ENCODE measurements at places on chromosomes 12 and 14.

- no peak for DNase-seq
These were observed 59.3 kb upstream of the FAM222A start for GRCh38 chr12:109654357-109654756.

DNA sequence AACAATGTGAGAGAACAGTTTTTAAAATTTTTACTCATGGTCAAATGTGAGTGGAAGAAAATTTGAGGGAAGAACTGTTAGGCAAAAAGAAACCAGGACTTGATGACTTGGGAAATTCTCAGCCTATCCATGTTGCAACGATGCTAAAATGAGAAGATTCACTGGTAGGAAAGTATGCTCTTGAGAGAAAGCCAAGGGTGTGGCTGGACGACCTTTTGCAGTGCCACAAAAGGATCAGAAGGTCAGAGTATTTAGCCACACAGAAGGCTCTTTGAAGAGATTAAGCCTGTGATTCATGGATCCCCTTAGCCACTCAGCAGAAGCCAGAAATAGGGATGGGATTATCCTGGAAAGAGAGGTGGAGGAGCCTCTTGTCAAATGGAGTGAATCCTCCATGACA lies 336.8 kb downstream of the LRIG3 start:
- no peak for DNase-seq

- DNase-seq, result no peak
These were observed 243.6 kb downstream of the TMTC2 start for GRCh38 chr12:82930301-82930700.

GRCh38 chr12:50929831-50930230 lies 22.5 kb upstream of the HIGD1C start:
- no peak for DNase-seq

GRCh38 chr14:74179856-74180255 lies 59.4 kb upstream of the VSX2 start:
- no peak for DNase-seq

DNA sequence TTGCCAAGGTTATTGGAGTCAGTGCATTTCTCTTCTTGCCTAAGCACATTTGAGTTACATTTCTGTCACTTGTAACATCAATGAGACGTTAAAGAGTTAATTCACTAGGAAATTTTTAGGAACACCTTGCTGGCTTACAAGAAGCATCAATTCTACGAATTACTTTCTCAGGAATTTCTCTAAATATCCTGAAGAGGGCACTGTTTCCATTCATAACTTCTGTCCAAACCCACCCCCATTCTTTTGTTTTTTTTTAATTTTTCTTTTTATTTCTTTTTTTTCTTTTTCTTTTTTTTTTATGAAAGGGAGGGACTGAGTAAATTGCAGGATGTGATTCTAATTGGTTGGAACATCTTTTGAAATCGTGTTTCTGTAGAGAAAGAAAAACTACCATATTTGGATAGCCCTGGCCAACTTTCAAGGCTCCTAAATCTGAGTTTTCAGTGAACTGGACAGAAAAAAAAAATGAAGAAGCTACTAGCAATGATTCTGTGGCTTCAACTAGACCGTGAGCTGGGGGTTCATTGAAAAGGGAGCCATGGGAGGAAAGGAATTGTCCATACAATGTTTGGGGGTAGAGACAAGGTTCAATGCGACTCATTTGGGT lies 285.3 kb downstream of the DAD1 start:
- DNase-seq, result no peak

- no peak for DNase-seq
These were observed 43.5 kb downstream of the TMX1 start for GRCh38 chr14:51283402-51284085.

- DNase-seq, result no peak
These were observed 311.7 kb upstream of the FKBP4 start for GRCh38 chr12:2482938-2483660.

GRCh38 chr14:64844969-64845536 lies 34.7 kb downstream of the SPTB start:
- no peak for DNase-seq

DNA sequence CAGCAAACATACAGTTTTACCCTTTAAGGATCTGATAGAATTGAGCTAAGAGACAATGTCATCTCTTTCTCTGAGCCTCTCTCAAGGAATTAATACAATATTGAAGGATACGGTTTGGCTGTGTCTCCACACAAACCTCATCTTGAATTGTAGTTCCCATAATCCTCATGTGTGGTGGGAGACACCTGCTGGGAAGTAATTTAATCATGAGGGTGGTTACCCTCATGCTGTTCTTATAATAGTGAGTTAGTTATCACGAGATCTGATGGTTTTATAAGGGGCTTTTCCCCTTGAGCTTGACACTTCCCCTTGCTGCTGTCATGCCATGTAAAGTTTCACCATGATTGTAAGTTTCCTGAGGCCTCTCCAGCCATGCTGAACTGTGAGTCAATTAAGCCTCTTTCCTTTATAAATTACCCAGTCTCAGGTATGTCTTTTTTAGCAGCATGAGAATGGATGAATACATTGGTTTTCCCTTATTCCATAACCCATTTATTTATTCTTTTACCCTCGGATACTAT lies 47.6 kb downstream of the TMEM30B start:
- no peak for DNase-seq

DNA sequence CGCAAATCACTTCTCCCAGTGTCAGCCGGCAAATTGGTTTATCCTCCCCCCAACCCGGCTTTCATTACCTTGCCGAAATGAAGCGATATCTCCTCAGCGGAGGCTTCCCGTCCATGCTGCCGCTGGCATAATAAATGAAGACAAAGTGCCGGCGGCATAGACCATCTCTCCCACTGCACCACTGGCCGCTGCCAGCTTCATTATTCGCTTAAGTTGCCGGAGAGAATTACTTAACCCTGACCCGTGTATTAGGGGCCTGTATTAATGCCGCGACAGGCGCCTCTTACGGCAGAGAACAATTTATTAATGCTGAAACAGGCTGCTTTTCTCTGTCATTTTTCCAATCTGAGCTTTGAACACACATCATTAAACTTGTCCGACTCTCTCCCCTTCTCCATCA lies 17.5 kb upstream of the GPATCH2L start:
- no peak for DNase-seq

DNA sequence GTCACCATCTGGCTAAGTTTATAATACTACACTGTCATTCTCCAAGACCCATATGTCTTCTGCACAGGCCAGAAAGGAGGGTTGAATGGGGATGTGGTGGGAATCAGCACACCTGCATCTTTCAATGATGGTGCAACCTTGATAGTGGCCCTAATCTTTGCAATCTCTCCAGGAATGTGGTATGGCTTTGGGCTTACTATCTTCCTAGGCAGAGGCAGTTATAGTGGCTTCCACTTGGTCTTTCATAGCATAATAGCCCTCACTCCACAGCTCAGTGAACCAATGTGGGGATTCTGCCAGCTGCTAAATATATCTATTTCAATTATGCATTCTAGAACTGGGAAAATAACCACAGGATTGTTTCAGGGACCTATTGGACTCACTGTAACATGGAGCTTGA lies 61.8 kb upstream of the ATP2B1 start:
- DNase-seq, result no peak

DNA sequence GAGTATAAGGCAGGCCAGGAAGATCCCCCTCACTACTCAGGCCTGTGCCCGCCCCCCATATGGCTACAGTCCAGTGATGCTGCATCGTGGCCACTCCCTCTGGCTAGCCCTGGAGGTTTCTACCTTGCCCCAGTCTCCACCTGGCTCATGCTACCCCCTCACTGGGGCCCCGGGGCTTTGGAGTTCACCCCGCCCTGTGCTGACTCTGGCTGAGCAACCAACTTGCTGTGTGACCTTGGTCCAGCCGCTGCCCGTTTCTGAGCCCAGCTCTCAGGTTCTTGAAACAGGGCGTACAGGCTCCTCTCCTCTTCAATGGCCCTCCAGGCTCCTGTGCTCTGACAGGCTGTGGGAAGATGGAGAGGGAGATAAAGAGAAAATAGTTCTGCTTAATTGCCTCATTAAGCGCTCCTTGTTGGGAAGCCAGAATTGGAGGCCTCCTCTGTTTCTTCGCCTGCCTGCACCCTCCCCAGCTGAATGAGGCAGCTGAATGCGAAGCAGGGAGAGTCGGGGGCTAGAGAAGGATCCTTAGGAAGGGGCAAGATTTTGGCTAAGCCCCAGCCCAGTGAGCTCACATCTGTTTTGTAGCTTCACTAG lies 138.2 kb upstream of the NCOR2 start:
- DNase-seq, result no peak

DNA sequence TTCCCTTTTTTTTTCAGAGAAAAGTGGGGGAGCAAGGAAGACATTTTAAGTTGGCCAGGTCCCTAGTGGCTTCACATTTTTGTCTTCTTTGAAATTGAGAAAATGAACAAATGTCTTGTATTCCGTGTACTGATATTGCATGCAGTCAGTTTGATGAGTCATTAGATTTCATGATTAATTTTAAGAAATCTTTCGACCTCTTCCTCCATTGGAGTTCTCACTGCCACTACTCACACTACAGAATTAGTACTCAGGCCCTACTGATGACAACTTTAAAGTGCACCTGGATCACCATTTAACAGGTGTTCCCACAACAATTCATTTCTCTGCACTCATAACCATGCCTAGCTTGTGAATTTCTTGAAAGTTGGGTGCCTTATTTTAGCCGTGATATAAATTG lies 50.5 kb downstream of the SAMD4A start:
- DNase-seq, result no peak

DNA sequence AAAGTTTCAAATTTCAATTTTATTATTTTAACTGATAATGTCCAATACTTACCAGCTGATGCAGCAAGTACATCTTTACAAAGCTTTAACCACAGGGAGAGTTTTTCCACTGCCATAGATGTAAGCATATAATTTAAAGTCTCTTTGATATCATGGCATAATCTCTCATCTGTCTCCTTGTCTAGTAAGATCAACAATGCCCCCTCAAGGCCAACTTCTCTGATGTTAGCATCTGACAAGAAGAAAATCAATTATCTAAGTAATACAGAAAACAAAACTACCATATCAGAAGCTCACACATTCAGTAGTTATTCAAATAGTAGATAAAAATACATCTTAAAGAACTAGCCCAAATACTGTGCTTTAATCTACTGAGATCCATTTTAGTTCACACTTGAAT lies 94.2 kb downstream of the HEATR5A start:
- no peak for DNase-seq

DNA sequence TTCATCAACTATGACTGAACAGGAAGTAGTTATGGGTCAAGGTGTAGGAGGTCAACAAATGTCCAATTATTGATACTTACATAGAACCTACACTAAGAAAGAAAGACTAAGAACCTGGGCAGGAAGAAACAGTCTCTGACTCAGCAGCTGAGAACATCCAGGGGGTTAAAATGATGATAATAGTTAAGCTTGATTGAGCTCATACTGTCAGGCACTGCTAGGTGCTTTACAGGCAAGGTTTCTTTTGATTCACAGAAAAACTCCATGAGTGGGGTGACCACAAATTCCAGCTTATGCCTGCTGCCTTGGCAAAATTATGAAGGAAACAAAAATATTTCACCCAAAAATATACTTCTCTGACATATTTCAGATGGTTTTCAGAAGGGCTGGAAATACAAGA lies 75.0 kb downstream of the ACADS start:
- no peak for DNase-seq

DNA sequence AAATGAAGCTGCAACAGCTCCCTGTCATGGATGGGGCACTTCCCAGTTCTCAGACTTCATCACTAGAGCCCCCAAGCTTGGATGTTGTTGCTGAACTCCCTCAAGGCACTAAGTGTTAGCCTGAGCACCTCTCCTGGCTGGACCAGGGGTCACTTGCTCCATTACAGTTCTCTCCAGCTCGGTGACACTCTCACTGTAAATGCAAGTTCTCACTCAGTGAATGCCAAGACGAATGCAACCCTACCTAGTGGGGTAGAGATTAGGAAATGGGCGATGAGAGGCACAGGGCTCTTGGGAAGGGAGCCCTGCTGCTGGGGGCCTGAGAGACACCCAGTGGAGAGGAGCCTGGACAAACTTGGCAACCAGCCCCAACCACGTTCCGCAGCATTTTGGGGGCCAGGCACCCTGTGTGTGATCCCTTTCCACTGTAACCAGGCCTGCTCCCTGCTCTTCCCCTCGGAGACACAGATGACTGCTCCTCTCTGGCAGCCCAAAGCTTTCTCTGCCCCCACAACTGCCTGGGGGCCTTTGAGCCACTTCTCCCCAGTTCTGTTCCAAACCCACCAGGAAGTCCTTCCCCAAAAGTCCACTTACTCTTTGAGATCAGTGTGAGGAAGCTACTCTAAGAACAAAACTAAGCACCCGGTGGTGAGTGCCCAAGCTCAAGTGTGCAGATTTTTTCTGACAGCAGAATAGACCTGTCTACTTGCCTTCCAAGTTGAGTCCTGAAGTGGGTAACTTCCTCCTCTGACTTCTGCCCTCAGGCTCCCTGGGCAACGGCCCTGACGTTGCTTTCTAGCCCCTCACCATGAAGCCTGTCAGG lies 8.0 kb upstream of the SELPLG start:
- DNase-seq, result no peak

GRCh38 chr12:93668919-93669418 lies 8.2 kb upstream of the CRADD start:
- DNase-seq, result no peak
